ENCODE measurements at places on chromosomes 1 and 21.

- no peak for DNase-seq
These were observed 377.9 kb downstream of the LTN1 start for GRCh38 chr21:28614791-28615190.

GRCh38 chr1:183674886-183675285, 21.8 kb upstream of the APOBEC4 start:
- DNase-seq: peak; percentile 52

DNA sequence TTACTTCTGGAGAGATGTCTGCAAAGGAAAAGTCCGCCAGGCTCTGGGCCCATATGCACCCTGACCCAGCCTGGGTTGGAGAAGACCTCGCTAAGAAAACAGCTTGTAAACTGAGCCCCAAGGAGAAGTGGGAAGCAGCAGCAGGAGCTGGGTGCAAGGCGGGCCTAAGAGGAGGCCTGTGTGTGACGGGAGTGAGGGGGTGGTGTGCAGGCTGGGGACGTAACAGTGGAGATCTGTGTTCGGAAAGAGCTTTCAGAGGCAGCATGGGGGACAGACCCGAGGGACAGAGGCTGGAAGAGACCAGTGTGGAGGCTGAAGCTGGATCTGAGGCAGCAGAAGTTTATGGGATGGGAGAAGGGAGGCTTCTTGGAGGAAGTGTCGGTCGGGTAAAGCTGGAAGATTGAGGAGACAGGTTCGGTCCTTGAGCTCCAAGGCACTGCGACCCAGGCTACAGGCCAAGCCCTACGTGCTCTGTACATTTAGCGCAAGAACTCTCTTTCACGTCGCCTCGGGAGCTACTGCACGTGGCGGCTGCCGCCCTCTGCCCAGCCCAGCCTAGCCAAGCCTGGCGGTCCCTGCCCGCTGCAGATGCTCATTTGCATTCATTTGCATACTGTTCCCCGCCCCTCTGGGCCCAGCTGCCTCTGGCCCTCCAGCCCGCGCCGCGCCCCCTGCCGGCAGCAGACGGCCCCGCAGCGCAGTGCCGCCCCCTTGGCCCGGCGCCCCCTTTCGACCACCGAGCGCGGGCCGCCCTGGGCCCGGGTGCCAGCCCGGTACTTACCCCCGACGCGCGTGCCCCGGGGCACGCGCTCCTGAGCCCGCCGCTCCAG, 6.3 kb downstream of the HPCA start:
- DNase-seq: peak; percentile 64

DNA sequence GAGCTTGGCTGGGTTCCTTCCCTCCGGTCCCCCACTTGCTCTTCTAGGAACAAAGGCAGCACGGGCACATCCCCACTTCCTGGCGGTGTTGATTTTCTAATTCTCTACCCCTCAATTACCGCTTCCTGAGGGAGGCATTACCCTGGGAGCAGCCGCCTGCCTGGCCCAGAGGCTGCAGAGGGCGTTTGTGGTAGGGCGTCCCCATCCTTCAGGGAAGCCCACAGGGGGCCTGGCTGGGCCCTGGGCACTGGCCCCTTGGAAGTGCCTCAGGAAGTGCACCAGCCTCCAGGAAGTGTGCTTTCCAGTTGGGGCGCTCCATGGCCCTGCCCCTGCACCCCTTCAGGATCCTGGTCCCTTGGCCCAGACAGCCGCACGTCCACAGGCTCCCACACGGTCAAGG, 42.1 kb upstream of the CASZ1 start:
- no peak for DNase-seq

- no peak for DNase-seq
These were observed 302.3 kb upstream of the NRIP1 start for GRCh38 chr21:15367061-15367626.

DNA sequence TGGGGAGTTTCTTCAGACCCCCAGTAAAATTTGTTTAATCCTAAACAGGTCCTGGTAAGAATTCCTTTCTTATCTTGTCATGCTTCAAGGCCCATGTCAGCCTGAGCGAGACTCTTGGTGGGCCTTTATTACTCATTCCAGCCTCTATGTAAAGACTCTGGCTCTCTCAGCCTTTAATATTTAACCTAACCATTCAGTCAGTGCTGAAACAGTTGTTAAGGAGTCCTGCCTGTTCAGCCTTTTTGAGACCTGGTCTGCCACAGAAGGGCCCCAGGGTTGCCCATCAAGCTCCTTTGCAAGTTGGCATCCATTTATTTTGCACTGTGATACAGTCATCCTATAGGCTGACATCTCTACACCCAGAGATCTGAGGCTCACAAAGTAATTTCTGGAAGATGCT, 107.7 kb upstream of the VANGL1 start:
- no peak for DNase-seq

GRCh38 chr21:22136740-22137139, 1138.5 kb downstream of the NCAM2 start:
- DNase-seq: no peak

DNA sequence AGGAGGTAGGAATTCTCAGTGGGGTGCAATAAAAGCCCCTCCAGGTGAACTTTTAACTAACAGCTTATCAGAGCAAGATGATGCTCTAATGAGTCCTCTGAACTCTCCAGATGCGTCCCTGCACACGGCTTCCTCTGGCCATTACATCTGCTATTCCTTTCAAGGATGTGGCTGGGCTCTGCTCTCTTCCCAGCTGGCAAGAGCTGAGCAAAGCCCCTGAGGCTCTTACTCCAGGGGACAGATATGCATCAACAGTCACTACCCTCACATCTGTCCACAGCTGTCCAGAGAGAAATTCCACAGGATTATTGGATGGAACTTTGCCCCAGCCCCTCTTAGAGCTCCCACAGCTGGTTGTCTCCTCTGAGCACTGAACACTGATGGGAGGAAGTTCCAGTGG, 267.8 kb downstream of the C1orf94 start:
- DNase-seq: no peak

All from femur (tissue), 1 donor.